A673 (cell line): ENCODE measurements at places on chromosomes 4 and X. TPM values are rescaled to one million over a fixed set of nuclear protein-coding genes. Genes with fewer than 3 reads are reported as not detected.

GRCh38 chr4:6502147-6502546 lies 29.7 kb upstream of the PPP2R2C start:
- no peak for DNase-seq

- DNase-seq = no peak
Measured at GRCh38 chrX:136667446-136668168, 19.6 kb downstream of the CD40LG start.

Gene UGT2B15
- total RNA-seq = not detected in 2 replicates

Gene STK32B
- 14.2 and 15.1 TPM in 2 replicates for total RNA-seq

- no peak for DNase-seq
Measured at GRCh38 chr4:11261066-11261850, 167.4 kb downstream of the HS3ST1 start.

Gene IBSP
- not detected in 2 replicates for total RNA-seq

- DNase-seq = peak; percentile 77
Measured at GRCh38 chrX:154368630-154369448, 5.6 kb downstream of the FLNA start.

GRCh38 chrX:30183554-30183953 lies 31.8 kb upstream of the MAGEB2 start:
- DNase-seq = peak; percentile 20

Gene AADAT
- 5.4 and 5.6 TPM in 2 replicates for total RNA-seq
